NB4 (cell line): ENCODE measurements at places on chromosomes 16 and 17.
A peak's percentile ranks its signal among the peaks of the same experiment; 100 is the strongest.

DNA sequence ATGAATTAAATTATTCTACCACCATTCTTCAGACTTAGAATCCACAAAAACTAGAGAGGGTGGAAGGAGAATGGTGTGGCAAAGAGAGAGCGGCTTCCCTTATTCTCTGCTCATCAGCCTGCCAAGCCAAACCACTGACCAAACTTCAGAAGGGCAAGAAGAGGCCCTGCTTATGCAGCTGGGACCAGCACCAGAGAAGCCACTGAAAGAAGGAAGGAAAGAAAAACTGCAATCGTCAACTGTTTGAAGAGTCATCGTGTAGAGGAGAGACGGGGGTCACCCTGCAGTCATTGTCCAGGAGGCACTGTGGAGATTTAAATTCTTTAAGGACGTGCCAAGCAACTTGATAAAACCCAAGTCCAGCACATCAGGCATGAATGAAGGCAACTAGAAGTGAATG lies 15.6 kb downstream of the PMP22 start:
- no peak for DNase-seq

DNA sequence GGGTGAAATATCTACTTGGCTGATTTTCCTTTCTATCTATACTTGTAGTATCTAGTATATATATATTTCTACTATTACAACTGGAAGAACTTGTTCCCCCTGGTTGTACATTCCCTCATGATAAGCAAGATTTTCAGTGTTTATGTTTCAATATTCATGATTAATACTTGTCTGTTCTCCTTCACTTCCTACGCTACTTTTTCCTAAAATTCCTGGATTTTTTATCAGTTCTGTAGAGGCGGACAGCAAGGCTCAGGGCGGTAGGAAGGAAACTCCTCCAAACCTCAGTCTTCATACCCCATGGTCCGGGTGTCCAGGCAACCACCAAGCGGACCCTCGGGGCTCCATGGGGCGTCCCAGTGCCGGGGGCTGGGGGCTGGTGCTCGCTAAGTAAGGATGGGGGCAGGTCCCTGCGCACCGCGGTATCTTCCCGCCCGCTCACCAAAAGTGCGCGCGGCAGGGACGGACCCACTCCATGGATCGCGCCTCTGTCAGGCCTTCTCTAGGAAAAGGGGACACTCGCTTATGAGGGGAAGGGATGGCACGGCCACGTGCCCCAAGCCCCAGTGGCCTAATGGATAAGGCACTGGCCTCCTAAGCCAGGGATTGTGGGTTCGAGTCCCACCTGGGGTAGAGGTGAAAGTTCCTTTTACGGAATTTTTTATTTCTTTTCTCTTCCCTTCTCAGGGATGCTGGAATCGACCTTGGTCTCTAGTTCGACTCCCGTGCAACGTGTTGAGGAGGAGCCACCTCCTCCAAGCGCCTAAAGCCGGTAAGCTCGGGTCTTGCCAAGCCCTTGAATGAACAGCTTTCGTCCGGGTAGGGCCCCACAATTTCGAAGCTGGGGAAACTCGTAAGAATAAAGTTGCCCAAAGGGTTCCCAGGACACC lies 13.2 kb downstream of the ATP5PD start:
- DNase-seq, result peak; percentile 87

- DNase-seq, result no peak
These were observed 25.4 kb downstream of the CACNA1G start for GRCh38 chr17:50585891-50586290.

DNA sequence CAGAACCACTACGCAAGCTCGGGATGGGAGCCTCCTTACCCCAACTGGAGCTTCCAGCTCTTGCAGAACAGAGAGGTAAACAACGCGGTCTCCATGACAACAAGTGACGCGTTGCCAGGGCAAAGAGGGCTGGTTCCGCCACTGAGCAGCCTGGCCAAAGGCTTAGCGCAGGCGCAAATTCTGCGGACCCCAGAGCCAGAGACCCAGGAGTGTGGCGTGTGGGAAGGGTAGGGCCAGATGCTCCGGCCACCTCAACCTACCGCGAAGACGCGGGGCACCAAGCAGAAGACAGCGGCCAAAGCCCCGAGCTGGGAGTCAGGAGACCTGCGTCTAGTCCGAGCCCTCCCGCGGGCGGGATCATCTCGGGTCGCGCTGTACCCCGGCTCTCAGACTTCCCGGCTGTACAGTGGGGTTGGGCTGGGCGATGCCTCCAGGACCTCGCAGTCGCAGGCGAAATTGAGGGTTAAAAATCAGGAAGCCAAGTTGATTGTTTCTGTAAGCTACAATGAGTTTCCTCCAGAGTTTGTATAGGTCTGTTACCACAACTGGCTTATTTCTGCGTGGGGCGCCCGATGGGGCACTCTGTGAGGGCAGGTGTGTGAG lies at the start of gene TEKT1:
Gene TEKT1, minus strand, starts transcription at position 69 of the 603 bp plus-strand sequence. CDS start 1,353 bp downstream, outside the sequence.
- DNase-seq, result peak; percentile 70

DNA sequence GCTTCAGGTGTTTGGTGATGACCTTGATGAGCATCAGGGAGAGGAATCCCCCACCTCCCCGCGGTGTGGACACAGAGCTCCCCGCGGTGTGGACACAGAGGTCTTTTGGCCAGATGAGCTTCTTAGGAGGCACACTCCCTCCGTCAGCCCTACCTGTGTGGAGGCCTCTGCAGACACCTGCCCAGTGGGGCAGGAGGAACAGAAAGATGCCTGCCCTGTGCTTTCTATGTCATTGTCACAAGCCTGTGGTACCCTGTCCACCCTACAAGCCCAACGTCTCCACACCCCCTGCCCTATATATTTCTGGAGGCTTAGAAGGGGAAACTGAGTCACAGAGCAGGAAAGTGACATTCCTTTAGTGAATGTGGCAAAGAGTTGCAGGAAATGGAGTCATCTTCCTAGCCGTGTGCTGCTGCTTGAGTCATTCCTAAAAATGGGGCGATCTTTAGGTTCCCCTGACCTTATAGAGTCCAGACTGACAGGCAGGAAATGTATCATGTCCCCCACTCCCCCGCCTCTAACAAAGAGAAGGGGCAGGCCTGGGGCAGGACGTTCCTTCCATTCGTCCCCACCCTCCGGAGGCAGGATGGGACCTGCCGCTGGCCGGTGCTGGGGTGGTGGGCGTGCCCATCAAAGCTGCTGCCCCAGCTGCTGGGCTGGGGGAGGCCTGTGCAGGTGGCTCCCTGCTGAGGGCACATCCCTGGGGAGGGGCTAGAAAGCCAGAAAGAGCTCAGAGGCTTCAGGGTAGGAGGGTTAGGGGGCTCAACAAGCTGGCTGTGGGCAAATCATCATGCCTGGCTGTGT lies 1.0 kb upstream of the C16orf74 start:
- DNase-seq, result peak; percentile 87

DNA sequence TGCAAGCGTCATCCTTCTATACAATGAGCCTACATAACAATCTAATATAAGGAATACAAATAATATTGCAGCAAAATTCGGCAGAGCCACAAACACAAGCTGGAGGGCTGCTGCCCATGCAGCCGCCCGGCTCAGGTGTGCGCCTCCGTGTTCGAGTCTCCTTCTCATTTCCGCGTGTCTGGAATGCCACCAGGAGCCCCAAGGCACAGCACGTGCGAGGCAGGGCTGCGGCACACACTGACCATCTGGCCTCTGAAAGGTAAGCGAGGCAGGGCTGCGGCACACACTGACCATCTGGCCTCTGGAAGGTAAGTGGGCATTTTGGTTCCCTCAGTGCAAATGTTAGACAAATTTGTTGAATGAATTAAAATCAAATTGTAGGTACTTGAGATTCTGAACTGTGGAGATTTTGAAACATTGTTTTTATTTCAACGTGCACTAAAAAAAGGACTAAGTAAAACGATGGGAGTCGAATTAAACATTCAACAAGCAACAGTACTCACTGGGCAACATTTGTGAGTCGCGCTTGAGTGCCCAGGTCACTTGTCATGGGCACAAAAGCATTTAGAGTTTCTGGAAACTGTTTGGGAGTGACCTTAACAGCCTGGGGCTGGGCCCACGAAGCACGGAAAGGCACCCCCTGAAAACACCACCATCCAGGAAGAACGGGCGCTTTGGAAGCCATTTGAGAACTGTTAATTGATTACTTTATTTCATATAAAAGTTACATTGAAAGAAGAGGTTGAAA lies 37.4 kb downstream of the ZDHHC7 start:
- no peak for DNase-seq

DNA sequence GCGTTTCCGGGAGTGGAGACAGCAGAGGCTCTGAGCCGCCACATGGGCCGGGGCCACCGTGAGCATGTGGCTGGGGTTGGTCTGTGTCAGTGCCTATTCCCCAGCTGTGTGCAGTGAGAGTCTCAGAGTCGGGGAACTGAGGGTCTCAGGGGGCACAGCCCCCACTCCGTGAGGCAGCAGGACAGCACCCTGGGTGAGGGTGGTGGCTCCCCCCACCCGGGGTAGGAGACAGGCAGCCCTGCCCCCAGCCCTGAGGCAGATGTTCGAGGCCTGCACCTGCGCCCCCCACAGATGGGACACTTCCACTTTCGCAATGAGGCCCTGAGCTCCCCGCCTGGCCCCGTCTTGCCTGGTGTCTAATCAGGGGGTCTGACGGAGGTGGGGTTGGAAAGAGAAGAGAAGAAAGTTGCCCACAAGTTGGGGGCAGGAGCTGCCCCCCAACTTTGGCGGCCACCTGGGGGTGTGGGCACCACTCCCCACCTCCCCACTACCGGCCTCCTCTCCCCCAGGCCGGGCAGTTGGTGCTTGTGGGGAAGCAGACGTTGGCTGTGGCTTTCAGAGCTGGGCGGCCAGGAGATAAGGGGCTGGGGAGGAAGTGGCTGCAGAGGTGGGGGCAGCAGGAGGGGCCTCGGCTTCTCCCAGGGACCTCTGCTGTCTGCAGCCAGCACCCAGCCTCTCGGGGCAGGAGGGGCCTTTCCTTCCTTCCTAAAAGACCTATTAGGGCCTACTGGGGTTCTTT lies 1.8 kb upstream of the CBFA2T3 start:
- peak; percentile 99 for DNase-seq

DNA sequence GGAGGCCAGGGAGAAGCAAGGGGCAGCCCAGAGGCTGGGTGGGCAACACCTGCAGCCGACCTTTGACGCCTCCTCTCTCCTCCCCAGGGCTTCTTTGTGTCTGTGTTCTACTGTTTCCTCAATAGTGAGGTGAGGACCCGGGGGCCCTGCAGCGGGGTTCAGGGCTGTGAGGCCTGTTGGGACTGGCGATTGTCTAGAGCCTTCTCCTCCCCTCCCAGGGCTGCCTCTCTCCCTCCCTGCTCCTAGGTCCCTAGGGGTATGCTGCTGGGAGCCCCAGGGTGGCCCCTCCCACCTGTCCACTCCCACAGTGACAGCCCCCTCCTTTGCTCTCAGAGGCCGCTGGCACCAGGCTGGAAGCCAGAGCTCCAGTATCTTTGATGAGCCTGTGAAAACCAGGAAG lies 10.8 kb upstream of the SPPL2C start:
- no peak for DNase-seq
